Activated T-helper 1 cell treated with anti-CD3 and anti-CD28 coated beads, Interleukin-2, amount 50 U/mL, for 16 hours (primary cell): ENCODE measurements at places on chromosomes 4 and X.

DNA sequence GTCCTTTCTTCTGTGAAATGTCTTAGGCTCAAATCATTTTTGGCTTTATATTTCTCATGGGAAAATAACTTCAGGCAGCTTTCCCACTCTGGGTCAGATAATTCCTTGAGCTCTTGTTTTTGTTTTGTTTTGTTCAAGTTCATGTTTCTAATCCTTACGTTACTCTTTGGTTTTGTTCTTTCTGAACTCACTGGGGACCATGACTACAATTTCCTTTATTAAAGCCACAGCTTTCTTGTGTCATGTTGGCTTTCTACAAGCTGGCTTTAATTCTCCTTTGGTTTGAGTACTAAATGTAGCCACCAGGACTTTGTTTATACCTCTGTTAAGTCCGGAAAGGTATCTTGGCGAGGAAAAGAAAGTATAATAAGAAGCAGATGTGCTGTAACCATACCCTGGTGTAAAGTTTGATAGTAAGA, 30.8 kb upstream of the ANXA3 start:
- no peak for DNase-seq

GRCh38 chr4:108031427-108032083, 41.9 kb downstream of the HADH start:
- DNase-seq, result no peak

GRCh38 chr4:78517050-78517652, 34.4 kb upstream of the ANXA3 start:
- no peak for DNase-seq

GRCh38 chr4:149751174-149751573, 64.5 kb downstream of the IQCM start:
- DNase-seq, result no peak

DNA sequence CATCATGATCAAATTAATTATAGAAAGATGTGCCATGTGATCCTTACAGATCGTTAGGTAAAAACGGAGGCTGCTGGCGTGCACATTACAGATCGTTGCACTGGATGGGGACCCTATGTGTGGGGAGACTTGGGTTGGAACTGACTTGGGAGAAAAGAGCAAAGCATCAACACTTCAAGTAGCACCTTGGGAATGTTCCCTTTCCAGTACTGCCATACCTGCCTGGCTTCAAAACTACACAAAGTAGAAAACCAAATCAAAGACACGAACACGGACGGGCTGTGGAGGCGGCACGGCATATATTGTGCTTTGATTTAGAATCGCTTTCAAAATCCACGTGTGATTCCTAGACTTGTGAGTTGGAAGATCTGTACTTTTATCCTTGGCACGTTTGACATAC, 898 bp downstream of the CMC4 start:
- DNase-seq, result no peak

GRCh38 chr4:113888006-113888405, 91.4 kb downstream of the ARSJ start:
- no peak for DNase-seq

- no peak for DNase-seq
These were observed 93.6 kb upstream of the RASGEF1B start for GRCh38 chr4:81565142-81565870.

GRCh38 chr4:132792310-132792709, 356.8 kb upstream of the PCDH10 start:
- DNase-seq, result no peak

DNA sequence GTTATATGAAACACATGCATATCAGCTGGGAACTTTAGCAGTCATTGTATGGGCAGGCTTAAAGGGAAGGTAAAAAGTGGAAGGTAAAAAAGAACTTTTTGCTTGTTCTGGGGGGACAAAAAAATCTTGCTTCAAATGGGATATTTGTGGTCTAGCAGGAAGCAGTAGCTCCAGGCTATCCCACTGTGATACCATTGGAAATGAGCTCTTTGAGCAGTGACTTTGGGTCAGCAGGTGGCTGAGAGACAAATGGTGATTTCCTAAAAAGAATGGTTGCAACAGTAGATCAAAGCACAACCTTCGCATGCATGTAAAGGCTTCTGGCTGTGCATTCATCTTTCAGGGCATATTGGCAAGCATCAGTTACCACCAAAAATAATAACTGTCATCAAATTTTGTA, 106.2 kb downstream of the RS1 start:
- no peak for DNase-seq

- no peak for DNase-seq
These were observed 147.9 kb downstream of the FBXO8 start for GRCh38 chr4:174135530-174135929.

- no peak for DNase-seq
These were observed 8.1 kb downstream of the SNX25 start for GRCh38 chr4:185217408-185217975.

- DNase-seq, result no peak
These were observed 117.0 kb downstream of the DHRSX start for GRCh38 chrX:2383735-2384134.

- DNase-seq, result no peak
These were observed 11.9 kb upstream of the HMGB2 start for GRCh38 chr4:173346074-173346473.

DNA sequence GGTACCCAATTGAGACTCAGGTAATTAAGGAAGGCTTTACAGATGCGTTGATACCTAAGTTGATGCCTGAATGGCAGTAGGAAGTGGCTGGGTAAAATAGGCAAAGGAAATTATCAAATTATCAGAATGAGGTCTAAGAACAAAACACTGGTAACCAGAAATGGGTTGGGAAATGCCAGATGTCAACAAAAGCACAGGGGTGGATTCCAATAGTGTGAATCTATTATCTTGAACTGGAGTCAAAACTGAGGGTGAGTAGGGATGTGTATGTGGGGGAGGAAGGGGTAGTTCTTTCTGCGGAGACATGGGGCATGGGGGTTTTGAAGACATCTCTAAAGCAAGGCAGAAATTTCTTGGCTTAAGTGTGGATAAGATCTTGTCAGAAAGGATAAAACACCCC, 16.0 kb upstream of the SEPTIN6 start:
- no peak for DNase-seq

GRCh38 chrX:134167591-134168203, 69.3 kb upstream of the CCDC160 start:
- DNase-seq, result no peak

- no peak for DNase-seq
These were observed 976.2 kb downstream of the FSTL5 start for GRCh38 chr4:161187569-161187968.

GRCh38 chr4:94350095-94350494, 7.5 kb upstream of the HPGDS start:
- no peak for DNase-seq

DNA sequence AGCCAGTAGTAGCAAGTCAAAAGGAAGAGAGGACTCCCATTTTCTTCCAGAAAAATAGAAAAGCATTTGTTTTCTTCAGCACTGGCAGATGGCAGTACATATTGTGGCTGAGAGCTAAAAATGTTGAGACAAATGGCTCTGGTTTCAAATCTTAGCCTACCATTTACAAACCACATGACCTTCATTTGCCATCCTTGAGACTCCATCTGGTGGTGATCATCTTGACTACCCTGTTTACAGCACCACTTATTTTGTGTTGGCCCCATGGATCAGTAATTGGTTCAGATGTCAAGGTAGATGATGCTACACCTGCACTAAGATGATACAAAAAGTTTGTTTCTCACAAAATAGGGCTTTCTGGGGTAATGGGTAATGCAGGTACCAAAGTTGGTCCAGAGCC, 951.8 kb upstream of the IGFBP7 start:
- DNase-seq, result no peak

DNA sequence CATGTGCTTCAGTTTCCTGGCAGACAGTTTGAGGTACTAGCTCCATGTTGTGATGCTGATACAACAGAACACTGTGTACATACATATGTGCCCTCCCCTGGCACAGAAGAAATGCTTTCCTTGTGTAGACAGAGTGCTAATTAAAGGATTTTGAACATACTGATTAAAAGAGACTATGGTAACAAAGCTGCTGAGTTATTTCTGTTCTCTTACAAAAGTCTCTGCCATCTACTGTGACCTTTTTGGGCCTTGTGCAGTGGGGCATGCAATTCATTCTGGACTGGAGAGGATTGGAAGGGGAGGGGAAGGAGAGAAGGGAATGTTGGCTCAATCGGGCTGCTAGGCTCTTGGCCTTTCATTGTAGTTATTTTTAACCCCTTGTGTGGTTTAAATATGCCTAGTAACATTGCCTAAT, 6.0 kb downstream of the PDLIM5 start:
- no peak for DNase-seq

DNA sequence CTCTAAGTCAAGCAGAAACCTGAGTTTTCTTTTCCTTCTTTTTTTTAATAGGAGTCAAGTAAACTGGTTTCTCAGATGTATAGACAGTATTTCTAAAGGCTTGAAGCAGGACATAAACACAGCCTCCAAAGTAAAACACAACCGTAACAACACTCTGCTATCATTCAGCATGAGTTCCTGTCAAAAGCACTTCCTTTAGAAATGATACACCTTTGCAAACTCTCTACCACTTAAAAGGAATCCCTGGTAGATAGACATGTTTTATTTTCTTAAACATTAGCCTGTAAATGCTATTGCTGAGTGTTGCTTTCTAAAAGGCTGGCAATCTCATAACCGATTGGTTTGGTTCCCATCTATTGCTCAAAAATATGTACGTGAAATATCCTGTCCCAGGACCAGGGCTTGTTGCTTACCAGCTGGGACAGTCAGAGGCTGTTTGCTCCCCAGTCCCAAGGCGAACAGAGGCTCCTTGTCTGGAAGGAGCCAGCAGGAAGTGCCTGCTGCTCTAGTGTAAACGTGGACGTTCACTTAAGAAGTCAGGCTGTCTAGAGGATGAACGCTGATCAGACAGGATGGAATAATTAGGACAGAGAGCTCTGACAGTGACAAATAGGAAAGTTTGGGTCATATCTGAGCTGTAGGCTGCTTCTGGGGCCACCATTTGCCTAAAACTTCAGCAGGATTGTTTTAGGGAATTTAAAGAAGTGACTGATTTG, 173.9 kb upstream of the KLF3 start:
- no peak for DNase-seq

GRCh38 chr4:47692691-47693090, 145.2 kb downstream of the CORIN start:
- no peak for DNase-seq

- no peak for DNase-seq
These were observed 22.4 kb downstream of the TSC22D3 start for GRCh38 chrX:107753187-107753586.

- no peak for DNase-seq
These were observed 180.5 kb upstream of the RBPJ start for GRCh38 chr4:26140150-26140898.

GRCh38 chr4:35541146-35541887, 703.0 kb downstream of the ARAP2 start:
- DNase-seq, result no peak

GRCh38 chrX:78283511-78283910, 43.9 kb downstream of the CYSLTR1 start:
- DNase-seq, result no peak

- DNase-seq, result no peak
These were observed 613.9 kb downstream of the FAT4 start for GRCh38 chr4:125928652-125929051.

DNA sequence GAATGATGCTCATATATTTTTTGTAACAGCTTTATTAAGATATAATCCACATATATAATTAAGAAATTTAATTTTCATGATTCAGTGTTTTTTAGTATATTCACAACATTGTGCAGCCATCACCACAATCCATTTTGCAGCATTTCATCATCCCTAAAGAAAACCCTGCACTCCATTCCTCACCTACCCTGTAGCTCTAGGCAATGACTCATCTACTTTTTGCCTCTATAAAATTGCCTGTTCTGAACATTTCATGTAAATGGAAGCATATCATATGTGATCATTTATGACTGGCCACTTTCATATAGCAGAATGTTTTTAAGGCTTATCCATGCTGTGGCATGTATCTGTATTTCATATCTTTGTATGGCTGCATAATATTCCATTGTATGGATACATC, 339.9 kb downstream of the MAPK10 start:
- no peak for DNase-seq

- no peak for DNase-seq
These were observed 191.5 kb downstream of the SNCA start for GRCh38 chr4:89645482-89645881.

GRCh38 chr4:35364321-35364870, 879.9 kb downstream of the ARAP2 start:
- DNase-seq, result no peak

DNA sequence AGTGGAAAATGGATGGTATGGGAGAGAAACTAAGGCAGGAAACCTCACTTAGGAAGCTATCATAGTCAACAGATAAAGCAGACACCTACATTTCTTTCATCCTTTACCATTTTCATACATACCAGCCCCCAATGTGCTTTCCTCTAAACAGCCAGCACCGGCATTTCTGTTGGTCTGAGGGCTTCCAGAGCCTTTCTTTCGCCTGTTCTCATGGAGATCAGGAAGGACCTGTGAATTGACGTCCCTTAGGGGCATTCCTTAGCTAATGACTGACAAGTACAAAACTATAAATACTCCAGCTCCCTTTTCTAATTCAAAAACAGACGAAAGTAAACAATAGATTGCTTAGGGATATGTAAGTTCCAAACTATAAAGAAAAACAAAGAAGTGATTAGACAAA, 215.5 kb upstream of the CNKSR2 start:
- DNase-seq, result no peak

GRCh38 chr4:68347845-68348244, 2.0 kb downstream of the YTHDC1 start:
- DNase-seq, result no peak

- DNase-seq, result no peak
These were observed 483.0 kb upstream of the NDST4 start for GRCh38 chr4:115596265-115597001.

DNA sequence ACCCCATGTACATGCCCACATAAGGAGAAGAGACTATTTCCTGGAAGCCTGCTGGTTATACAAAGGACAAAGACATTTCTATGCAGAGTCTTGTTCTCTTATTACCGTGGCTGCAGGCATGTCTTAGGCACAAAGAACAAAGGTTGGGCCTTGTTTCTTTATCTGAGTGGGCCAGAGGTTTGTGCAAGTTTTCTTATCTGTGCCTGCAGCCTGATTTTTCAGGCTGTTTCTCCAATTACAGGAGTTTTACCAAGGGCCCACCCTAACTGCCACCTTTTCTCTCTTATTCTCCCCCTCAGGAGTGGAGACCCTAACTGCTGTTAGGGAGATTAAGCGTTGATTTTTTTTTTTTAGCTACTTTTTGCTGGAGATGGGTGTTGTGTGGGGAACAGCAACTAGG, 3.5 kb downstream of the TENT5D start:
- DNase-seq, result no peak

DNA sequence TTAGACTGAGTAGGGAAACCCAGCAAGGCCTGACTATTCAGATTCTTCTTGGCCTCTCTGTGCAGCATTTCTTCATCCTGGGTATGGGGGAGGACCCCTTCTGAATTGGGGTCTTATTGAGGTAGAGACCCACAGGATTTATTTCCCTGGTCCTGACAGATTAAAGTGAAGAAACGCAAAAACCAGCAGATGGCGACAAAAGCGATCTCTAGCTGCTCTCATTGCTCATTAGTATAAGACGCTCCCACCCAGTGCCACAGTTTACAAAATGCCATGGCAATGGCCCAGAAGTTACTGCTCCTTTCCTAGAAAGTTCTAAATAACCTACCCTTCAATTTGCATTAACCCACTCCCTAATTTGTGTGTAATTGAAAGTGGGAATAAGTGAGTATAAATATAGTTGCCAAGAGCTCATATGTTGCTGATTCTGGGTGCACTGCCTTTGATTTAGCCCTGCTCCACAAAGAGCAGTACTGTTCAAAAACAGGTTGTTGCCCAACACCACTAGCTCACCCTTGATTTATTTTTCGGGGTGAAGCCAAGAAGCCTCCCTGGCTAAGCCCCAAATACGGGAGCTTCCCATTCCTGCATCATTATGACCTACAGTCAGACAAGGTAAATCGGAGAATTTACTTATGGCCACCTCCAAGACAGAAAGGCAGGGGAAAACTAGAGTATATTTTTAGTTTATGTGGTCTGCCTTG, 3.7 kb upstream of the BEX4 start:
- no peak for DNase-seq
